ENCODE measurements at places on chromosomes 5 and 9.

- DNase-seq: no peak
Observed at GRCh38 chr9:120688758-120689157, 25.5 kb downstream of the MEGF9 start.

DNA sequence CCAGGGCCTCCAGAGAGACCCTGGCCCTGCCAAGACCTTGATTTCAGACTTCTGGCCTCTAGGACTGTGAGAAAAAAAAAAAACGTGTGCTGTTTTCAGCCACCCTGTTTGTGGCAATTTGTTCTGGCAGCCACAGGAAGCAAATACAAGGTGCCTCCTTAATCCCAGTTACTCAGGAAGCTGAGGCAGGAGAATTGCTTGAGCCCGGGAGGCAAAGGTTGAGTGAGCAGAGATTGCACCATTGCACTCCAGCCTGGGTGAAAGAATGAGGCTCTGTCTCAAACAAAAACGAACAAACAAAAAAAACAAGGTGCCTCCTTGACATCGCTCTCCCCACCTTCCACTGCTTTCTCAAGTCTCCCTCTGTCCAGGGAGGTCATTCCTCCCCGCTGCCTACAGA, 98.0 kb downstream of the GABBR2 start:
- DNase-seq: no peak

GRCh38 chr5:161400583-161400982, 145.9 kb downstream of the GABRB2 start:
- no peak for DNase-seq

- DNase-seq: no peak
Observed at GRCh38 chr5:93794954-93795353, 53.6 kb upstream of the POU5F2 start.

- no peak for DNase-seq
Observed at GRCh38 chr9:134950386-134951210, 32.9 kb upstream of the FCN1 start.

DNA sequence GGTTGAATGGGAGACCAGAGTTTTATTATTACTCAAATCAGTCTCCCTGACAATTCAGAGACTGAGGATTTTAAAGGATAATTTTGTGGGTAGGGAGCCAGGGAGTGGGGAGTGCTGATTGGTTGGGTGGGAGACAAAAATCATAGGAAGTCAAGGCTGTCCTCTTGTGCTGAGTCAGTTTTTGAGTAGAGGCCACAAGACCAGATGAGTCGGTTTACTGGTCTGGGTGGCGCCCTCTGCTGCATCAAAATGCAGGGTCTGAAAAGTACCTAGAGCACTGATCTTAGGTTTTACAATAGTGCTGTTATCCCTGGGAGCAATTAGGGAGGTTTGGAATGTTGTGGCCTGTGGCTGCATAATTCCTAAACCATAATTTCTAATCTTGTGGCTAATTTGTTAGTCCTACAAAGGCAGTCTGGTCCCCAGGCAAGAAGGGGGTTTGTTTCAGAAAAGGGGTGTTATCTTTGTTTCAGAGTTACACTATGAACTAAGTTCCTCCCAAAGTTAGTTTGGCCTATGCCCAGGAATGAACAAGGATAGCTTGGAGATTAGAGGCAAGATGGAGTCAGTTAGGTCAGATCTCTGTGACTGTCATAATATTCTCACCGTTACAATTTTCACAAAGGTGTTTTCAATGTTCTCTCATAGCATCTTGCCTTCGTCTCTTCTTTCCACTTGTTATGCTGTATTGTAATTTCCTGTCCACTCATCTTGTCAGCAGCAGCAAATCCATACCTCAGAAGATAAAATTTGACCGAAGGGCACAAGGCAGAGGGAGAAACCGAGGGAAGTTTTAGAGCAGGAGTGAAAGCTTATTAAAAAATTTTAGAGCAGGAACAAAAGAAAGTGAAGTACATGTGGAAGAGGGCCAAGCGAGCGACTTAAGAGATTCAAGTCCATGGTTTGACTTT, 59.2 kb upstream of the CLINT1 start:
- peak; percentile 8 for DNase-seq

DNA sequence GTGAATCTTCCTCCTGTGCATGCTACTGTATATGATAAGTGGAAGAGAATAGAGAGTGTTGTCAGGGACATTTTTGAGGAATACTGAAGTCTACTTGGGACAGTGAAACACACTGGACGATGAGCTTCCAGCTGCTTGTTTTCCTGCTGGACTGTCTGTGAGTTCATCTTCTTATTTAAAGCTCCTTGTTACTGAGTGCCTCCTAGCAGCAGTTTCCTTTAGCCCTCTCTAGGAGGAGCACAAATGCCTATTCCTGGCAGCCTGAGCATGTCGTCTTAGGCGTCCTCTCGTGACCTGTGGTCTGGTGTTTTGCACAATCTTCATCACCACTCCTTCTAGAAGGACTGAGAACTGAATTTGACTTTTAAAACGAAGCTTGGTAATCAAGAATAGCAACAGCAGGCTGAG, 43.8 kb downstream of the ANKRD33B start:
- DNase-seq: peak; percentile 87

GRCh38 chr9:72734631-72735030, 213.2 kb downstream of the TMC1 start:
- no peak for DNase-seq

GRCh38 chr5:73446631-73447529, 1.7 kb downstream of the FOXD1 start:
- DNase-seq: no peak

GRCh38 chr5:33877449-33877848, 14.3 kb downstream of the ADAMTS12 start:
- no peak for DNase-seq

GRCh38 chr5:169580964-169581363, 2.6 kb upstream of the SPDL1 start:
- no peak for DNase-seq

GRCh38 chr5:991472-992267, 16.9 kb upstream of the NKD2 start:
- DNase-seq: no peak

- no peak for DNase-seq
Observed at GRCh38 chr5:65707663-65708062, 14.2 kb downstream of the SGTB start.

Data from GF-D8 (cell line).